ENCODE measurements at places on chromosomes 12 and 14.
A peak's percentile ranks its signal among the peaks of the same experiment; 100 is the strongest.

DNA sequence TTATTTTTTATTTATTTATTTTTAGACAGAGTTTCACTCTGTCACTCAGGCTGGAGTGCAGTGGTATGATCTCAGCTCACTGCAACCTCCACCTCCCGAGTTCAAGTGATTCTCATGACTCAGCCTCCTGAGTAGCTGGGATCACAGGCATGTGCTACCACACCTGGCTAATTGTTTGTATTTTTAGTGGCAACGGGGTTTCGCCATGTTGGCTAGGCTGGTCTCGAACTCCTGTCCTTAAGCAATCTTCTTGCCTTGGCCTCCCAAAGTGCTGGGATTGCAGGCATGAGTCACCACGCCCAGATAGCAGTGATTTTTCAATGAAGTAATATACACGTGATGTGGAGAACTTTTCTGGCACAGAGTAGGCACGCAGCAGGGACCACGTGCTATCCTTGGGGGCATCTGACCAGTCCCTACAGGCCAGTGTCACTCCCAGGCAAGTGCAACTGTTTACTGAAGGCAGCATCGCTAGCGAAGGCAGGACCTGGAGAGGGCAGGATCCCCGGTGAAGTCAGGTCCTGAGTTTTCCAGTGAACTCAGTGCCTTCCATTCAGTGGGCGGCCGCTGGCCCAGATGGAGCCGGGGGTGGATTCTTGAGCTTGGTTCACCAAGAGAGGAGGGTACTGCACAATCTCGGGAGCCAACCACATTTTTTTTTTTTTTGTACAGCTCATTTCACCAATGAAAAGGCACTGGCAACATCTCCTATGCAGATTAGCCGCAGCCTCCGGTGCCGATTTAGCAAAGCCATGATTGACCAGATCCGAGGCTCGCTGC lies 11.1 kb upstream of the CLMN start:
- DNase-seq: no peak

DNA sequence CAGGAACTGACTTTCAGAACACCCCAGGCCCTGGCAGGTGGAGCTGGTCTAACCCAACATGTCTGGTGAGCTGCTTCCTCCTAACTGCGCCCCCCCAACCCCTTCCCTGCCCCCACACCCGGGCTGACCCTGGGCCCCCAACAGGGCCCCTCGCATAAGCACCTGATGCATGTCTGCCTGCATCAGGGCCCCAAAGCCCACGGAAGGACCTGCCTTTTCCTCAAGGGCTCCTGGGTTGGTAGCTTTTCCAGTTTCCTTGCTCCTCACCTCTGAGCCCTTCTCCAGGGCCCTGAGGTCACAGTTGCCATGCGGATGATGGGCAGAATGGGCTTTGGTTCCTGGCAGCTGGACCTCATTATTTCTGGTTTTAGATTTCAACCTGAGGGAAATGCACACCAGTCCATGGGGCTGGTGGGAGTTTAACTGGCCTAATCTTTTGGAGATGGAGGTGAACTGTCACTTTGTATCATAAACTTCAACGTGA lies 18.5 kb downstream of the TESC start:
- no peak for DNase-seq

- DNase-seq: no peak
Measured at GRCh38 chr12:65524666-65525065, 246.2 kb downstream of the MSRB3 start.

DNA sequence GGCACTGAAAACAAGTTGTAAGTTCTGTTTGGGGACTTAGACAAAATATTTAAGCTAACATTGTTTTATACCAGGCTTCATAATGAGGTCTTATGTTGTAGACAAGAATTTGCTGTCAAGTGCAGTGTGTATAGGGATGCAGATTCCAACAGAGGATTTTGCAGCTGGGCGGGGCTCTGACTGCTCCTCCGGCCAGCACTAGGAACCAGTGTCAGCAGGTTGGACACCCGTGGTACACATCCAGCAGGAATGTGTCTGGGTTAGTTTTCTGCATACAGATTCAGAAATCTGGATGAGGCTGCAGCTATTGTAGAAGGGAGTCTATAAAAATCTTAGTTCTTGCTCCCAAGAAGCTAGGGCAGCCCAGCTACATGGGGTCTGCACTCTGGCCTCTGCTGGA lies 194.3 kb upstream of the RBM19 start:
- no peak for DNase-seq

- DNase-seq: no peak
Measured at GRCh38 chr14:90812109-90812508, 4.1 kb downstream of the TTC7B start.

DNA sequence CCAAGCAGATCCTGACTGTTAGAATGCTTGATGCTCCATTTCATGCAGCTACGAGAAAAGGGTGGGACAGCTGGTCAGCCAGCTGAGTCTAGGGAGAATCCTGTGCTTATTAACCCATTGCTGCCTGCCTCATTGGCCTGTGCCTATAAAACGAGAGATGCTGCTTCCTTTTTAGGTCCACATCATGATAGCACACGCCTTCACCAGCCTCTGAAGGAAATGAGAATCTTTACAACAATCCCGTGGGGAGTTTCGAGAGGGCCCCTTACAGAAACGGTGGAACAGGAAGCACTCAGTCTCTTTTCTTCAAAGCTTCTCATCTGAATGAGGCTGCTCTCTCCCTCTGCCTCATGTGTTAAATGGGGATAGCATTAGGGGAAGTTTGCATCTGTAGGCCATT lies 147.3 kb upstream of the RFLNA start:
- DNase-seq: peak; percentile 67

GRCh38 chr12:4530160-4530559 lies 8.5 kb upstream of the RAD51AP1 start:
- DNase-seq: no peak

- DNase-seq: no peak
Measured at GRCh38 chr12:66235626-66236281, 46.7 kb downstream of the IRAK3 start.

DNA sequence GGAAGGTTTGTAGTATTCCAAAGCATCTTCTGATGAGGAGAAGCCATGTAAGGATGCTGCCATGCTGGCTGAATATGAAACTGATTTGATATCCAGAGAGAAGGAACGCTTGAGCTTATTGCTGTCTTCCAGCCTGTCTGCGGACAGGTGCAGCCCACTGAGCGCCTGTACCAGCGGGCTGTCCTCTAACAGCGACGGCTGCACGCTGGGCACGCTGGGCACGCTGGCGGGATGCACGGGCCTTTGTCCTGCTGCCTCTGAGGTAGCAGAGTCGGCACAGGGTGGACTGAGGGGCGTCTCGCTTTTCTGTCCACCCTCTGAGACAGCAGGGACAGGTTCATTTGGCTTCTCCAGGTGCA lies 85.2 kb downstream of the DUSP16 start:
- DNase-seq: no peak

DNA sequence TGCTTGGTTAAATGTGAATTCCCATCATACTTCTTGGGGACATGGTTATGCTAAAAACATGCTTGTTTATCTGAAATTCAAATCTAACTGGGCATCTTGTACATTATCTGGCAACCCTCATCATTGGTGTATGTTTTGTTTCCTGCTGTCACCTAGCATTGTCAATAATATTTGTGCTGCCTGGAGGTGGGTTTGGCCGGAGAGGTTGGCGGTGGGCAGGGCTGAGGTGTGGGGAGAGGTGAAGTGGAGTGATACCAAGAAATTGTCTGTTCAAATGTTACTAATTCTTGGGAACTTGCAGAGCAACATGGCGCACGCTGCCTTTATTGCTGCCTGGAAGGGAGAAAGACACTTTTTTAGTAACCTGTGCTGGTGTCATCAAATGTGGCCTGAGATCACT lies 280.5 kb downstream of the VRK1 start:
- DNase-seq: no peak

GRCh38 chr12:78087363-78087675 lies 256.6 kb downstream of the NAV3 start:
- DNase-seq: no peak

GRCh38 chr12:13437541-13437940 lies 241.0 kb downstream of the EMP1 start:
- DNase-seq: no peak

DNA sequence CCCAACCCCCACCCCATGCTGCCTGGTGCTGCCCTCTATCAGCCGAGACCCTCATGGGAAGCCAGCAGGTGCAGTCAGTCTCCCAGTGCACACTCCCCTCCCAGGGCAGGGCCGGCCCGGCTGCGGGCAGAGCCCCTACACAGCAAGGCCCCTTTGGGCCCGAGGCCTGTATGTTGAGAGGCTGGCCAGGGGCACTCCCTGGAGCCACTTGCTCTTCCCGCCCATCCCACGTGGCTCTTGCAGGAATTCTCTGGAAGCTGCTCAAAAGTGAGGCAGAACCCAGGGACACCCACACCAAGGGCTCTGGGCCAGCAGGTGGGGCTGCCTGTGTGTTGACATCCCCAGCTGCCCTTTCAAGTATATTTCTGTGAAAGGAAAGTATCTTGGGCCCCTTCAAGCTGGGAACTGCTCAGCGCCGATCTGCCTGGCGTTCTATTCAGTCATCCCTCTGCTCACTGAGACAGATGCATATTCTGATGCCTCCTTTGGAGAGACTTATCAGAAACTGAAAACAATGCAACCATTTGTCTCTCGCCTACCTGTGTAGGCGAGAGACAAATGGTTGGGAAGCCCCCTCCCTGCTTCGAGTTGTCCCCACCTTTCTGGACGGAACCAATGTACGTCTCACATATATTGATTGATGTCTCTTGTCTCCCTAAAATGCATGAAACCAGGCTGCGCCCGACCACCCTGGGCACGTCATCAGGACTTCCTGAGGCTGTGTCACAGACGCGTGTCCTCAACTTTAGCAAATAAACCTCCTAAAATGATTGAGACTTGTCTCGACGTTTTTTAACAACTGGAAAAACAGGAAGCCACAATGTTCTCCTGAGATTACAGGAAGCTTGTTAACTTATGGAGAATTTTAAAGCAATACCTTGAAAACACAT lies 6.0 kb downstream of the GPR132 start:
- DNase-seq: no peak

DNA sequence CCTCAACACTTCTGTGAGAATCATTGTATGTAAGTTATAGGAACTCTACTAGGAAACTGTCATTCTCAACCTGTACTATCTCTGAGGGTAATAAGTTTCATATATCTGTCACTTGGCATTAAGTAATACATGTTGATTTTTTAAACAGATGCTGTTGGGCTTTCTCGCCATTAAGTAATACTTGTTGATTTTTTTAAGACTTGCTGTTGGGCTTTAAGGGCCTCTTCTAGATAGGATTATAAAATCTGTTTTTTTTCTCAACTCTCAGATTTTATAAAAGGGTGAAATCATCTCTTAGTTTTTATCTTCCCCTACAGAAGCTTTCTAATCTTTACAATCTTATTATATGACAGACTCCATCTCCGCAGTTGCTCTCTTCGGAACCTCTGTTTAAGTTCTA lies 5.6 kb downstream of the WASHC4 start:
- no peak for DNase-seq

- peak; percentile 32 for DNase-seq
Measured at GRCh38 chr12:46153268-46153872, 115.5 kb downstream of the SLC38A1 start.

- no peak for DNase-seq
Measured at GRCh38 chr14:26959972-26960660, 362.3 kb upstream of the NOVA1 start.

- no peak for DNase-seq
Measured at GRCh38 chr14:53841109-53842099, 115.2 kb downstream of the BMP4 start.

DNA sequence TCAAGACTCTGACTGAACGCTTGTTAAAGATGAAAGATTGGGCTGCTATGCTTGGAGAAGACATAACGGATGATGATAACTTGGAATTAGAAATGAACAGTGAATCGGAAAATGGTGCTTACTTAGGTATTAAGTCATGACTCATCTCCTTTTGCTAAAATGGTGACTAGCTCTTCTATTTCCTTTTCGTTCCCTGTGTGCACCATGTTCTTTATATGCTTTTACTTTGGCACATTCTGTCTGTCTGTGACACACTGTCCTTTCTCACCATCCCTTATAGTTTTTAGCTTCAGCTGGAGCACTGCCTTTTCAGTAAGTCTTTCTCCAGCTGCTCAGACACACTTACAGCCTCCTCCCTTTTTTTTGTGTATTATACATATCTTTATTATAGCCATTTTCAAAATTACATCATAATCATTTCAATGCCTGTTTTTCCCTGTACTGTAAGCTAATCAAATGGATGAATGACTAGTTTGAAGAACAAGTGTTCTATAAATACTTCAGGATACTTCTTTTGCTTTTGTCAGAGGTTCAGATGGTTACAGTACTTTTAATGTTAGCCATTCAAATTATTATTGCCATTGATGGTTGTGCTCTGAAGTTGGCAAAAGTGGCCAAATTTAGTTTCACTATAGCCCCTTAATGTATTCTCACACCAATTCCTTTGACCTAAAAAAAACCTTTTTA lies 68.6 kb downstream of the MIA2 start:
- DNase-seq: no peak

DNA sequence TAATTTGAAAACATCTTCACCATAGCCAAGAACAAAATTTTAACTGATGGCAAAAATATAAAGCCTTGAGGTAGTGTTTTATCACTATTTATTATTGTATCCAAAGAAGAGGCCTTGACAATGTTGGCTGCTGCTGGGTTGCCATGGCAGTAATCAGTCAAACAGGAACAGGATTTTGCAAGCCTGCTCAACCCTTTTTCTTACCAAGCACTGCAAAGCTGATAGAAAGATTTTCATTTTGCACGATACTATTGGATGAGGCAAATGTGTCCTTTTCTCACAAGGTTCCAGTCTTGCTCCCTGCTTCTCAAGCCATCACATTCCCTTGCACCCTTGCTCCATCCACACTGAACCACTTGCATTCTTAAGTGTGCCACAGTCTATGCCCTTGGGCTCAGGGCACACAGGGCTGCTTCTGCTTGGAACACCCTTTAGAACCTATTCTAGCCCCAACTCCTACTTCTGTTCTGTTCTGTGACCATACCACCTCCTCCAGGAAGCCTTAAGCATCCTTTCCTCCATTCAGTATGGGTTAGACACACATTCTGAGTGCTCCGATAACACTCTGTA lies 76.5 kb upstream of the AMIGO2 start:
- DNase-seq: no peak

DNA sequence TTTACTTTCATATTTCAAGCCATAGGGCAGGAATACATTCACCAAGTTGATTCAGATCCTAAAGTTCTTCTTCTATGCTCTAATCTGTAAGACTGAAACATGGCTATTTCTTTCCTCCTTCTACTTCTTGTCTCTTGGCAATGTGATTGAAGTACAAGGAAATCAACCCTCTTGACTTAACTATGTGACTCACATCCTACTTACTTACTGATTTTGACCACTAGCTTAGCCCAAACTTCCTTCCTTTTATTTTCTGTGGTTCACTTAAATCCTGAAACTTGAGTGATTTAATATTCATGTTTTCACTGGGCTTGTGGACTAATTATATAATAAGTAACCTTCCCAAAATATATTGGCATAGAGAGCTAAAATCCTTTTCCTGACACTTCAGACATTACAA lies 111.2 kb upstream of the NOVA1 start:
- peak; percentile 62 for DNase-seq

Measured in MV-4-11 (cell line).